ENCODE measurements at places on chromosomes 16 and 17.

DNA sequence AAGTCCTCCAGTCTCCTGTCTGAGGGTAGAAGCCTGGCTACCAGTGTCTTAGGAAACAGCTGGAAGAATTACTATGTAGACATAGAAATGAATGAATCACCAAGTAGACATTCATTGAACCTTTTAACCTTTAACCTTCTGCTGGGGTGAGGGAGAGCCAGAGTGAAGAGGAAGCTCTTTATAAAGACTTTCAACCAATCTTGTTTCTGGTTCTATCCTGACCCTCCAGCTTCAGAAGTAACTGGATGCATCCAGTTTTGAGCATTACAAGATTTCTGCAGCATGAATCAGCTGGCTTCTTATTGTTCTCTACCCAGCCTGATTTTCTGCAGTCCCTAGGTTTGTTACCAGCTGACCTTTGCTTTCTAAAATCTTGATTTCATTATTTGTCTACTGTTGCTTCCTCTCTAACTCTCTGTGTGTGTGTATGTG, 8.5 kb downstream of the TEKT1 start:
- peak; percentile 97 for DNase-seq

- DNase-seq, result no peak
These were observed 169.3 kb downstream of the RAB11FIP4 start for GRCh38 chr17:31560616-31561235.

GRCh38 chr16:23691483-23692189, 12.9 kb downstream of the PLK1 start:
- peak; percentile 83 for DNase-seq

DNA sequence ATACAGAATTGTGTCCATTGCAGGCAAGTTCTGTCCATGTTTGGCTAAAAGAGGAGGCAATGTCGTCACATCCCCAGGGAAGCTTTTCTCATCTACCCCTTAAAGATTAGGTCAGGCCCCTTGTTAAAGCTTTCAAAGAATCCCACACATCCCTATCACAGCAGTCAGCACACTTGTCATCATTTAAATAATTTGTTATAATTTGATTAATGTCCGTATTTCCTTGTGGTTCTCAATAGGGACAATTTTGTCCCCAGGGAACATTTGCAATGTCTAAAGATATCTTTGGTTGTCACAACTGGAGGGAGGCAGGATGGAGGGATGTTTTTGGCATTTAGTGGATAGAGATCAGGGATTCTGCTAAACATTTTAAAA, 28.1 kb upstream of the NFAT5 start:
- no peak for DNase-seq

GRCh38 chr16:86498155-86498670, 12.1 kb upstream of the FOXF1 start:
- no peak for DNase-seq

GRCh38 chr16:66515596-66516508, 34.1 kb downstream of the TK2 start:
- peak; percentile 66 for DNase-seq

DNA sequence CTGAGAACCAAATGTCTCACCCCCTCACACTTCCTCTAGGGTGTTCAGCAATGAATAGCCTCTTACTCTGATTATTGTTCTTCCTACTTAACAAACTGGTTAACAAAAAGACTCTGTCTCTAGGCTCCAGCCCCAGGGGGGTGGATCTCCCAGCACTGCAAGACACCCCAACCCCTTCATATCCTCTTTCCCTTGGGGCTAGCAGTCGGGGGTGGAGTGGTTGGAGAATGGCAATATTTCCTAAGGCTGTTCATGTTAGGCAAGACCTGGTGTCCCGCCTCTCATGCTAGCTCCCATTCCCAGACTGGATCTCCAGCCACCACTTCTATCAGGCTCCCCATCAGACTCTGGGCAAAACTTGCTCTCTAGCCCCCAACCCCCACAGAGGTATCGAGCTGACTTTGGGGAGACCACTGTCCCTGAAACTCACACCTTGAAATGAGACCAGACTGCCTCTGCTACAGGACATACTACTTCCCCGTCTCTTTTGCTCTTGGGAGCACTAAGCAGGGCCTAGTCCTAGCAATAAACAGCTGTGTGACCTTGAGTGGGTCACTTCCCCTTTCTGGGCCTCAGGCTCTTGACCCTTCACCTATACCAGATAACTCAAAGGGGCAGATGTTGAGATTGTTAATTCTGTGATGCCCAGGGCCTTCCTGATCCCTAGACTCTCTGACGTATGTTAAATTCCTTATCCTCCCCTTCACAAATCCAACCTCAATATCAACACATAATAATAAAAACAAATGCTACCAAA, 2.4 kb downstream of the SLC25A35 start:
- no peak for DNase-seq

DNA sequence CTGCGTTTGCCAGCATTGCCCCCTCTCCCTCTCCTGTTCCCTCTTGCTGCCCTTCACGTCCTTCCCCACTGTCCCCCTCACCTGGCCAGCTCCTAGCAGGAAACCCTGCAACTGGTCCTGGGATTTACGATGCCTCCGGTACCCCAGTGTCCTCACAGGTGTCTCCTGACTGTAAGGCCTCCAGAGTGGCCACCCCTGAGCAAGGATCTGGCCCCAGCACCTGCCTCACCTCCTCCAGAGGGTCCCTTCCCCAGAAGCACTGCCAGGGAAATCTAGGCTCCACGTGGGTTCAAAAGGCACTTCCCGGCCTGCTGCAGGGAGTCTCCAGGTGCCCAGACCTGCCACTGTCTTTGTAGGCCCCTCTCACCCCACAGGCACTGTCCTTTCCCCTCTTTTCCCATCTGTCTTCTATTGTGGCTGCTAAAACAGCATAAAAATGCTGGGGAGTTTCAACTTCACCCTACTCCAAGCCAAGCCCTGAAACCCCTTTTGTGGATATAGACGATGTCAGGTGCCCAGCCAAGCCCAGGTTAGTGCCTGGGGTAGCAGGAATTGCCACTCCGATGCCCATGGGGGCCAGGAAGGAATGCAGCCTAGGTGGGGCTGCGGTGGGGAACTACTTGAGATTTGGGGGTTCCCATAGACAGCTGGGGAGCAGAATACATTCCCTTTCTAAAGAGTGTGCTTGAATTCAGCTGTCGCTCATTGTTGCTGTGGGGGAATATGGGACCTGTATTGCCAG, 25.7 kb downstream of the RAB11FIP4 start:
- no peak for DNase-seq

DNA sequence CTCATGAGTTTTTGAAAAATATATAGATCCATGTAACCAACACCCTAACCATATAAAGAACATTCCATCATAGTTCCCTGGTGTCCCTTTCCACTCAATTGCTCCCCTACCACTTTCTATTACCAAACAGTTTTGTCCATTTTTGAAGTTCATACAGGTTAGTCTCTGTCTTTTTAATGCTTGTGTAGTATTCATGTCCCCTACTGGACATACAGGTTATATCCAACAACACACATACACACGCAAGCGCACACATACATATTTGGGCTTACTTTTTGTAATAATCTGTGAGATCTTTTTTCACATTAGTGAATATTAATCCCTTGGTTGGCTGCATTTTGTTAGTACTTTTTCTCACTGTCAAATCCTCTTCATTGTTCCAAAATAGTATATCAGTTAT, 6.4 kb downstream of the CRYBA1 start:
- no peak for DNase-seq

GRCh38 chr17:68878226-68878885, 76.8 kb downstream of the ABCA8 start:
- DNase-seq, result no peak

- DNase-seq, result no peak
These were observed 72.2 kb downstream of the CLEC16A start for GRCh38 chr16:11016524-11016988.

DNA sequence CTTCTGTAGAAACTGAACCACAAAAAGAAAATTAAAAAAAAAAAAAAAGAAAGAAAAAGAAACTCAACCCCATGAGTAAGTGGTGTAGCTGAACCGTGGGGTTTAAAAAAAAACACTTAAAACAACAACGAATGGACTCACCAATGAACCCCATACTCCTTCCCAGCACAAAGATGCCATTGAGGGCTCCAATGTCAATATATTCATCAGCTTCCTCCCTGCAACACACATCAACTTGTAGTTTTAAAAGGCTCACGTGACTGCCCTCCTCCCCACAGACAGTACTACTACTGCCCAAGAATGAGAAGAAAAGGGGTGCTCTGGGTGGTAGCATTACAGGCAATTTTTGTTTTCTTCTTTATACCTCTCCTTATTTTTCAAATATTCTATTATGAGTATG, 3.3 kb upstream of the KLHL11 start:
- DNase-seq, result no peak

- no peak for DNase-seq
These were observed 14.1 kb upstream of the ITGB4 start for GRCh38 chr17:75707079-75707571.

DNA sequence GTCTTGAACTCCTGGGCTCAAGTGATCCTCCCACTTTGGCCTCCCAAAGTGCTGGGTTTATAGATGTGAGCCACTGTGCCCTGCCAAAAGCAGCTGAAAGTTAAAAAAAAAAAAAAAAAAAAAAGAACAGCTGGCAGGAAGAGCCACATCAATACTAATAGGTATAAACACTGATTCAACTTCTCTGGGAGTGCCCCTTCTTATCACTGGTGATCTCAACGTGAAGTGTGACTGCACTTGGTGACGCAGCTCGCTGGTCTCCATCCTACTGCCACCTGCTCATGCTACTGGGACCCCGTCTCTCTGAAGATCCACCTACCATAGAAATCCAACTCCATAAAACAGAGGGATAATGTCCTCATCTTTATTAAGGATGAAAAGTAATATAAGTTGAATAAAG, 40.8 kb downstream of the RNF157 start:
- DNase-seq, result no peak

GRCh38 chr17:45115871-45116270, 16.4 kb downstream of the PLCD3 start:
- no peak for DNase-seq

DNA sequence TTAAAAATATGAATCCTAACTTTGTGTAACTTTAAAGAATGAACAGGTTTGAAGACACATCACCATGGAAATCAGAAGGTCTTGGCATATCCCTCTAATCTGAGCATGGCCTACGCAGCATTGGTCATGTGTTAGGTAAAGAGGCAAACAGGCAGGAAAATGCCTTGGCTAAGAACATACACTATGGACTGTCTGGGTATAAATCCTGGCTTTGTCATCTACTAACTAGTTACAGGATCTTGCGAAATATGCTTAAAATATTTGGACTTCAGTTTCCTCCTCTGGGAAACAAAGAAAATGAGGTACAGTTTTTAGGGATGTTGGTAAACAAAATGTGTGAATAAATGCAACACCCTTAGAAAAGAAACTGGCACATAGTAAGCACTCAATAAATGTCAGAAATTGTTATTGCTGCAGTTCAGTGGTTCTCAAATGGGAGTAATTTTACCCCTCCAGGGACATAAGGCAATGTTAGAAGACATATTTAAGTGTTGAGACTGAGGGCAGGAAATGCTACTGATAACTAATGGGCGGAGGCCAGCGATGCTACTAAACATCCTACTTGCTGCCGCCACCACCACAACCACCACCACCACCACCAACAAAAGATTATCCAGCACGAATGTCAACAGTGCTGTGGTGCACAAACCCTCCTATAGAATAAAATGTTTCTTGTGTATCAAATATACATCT, 770.8 kb upstream of the SOX9 start:
- DNase-seq, result no peak

GRCh38 chr16:66189951-66190350, 176.5 kb upstream of the CDH5 start:
- DNase-seq, result no peak

- no peak for DNase-seq
These were observed 6.5 kb upstream of the CCL1 start for GRCh38 chr17:34369571-34369970.

DNA sequence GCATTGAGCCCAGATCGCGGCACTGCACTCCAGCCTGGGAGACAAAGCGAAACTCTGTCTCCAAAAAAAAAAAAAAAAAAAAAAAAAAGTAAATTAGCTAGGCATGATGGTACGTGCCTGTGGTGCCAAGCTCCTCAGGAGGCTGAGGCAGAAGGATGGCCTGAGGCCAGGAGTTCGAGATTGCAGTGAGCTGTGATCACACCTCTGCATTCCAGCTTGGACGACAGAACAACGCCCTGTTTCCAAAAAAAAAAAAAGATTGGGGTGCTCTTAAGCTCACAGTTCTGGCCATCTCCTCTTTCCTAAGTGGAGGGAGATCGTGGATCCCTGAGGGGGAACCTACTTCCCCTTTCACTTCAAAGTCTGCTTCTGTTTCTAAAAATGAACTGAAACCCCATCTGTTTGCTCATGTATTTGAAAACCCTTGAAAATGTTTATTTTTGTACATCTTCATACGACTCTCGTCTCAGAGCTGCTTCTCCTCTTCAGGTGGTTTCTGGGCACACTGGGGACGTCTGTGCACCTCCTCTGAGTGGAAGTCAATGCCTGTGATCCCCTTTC, 138.8 kb downstream of the PRKCA start:
- DNase-seq, result no peak

DNA sequence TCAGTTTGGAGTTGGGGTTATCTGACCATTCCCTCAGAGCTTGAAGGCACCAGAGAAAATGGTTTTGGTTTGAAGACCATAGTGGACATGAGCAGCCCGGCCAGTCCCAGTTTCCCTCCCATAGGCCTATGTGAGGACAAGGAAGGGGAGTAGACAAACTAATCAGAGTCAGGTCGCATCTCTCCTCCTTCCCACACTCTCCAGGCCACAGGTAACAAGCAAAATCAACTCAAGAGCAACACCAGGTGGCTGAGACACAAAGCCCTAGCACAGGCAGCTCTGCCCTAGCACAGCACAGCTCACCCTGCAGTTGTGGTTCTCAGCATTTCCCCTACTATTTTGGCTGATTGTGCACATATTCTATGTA, 7.2 kb downstream of the SUPT4H1 start:
- DNase-seq, result no peak

DNA sequence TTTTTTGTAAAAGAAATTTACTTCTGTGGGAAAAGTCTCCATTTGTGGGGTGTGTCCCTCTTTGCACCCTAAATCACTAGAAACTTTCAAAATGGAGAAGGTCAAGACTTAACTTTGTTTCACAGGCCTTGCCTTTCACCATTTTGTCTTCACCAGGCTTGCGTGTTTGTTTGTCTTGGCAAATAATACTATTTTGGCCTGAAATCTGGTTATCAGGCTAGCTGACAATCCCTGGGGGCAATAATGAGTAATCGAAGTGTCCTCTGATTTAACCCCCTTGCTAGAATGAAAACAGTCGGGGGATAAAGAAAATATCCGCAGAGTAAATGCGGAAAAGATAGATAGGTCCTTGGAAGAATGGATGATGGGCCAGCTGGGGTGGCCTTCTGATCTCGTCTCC, 34.5 kb downstream of the SLC39A11 start:
- DNase-seq, result no peak

DNA sequence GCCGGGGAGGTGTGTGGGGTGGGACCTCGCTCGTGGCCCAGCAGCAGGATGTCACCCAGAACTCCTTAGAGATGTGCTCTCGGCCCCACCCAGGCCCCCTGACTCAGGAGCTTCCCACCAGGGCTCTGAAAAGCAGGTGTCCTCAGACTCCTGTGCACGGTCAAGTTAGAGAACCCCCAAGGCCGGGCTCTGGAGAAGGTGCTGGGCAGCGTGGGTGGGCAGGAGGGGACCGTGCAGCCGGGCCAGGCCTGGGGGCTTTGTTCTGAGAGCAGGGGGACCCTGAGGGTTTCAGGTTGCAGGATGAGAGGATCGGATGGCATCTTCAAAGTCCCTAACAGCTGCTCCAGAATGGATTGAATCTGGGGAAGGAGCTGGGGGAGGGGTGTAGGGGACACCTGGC, 164.4 kb upstream of the CIBAR2 start:
- no peak for DNase-seq

All from renal cortical epithelial cell (primary cell).